ENCODE measurements at places on chromosomes 7 and 10.

DNA sequence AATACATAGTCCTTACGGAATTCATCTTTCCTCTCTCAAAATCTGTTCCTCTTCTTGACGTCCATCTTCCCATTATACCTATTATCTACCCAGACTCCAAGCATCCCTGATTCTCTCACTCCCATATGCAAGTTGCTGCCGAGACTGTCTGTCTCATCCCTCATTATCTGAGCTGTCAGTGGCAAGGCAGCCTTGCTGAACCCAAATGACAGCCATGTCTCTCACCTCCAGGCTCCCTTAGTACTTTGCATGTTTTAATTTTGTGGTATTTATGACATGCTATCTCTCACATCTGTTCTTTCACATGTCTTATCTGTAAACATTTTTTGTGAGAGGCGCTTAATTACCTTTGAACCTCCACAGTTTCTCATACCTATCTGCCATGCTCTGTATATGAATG, 54.4 kb upstream of the IFRD1 start:
- DNase-seq: no peak

DNA sequence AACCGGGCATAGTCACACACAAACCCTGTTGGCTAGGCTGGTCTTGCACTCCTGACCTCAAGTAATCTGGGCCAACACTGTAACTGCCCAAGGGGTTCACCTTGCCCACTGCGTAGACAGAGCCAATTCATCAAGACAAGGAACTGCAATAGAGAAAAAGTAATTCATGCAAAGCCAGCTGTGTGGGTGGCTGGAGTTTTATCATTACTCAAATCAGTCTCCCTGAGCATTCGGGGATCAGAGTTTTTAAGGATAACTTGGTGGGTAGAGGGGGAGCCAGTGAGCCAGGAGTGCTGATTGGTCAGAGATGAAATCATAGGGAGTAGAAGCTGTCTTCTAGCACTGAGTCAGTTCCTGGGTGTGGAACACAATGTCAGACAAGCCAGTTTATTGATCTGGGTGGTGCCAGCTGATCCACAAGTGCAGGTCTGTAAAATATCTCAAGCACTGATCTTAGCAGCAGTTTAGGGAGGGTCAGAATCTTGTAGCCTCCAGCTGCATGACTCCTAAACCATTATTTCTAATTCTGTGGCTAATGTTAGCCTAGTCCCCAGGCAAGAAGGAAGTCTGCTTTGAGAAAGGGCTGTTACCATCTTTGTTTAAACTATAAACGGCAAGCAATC, 15.6 kb upstream of the FXYD4 start:
- no peak for DNase-seq

DNA sequence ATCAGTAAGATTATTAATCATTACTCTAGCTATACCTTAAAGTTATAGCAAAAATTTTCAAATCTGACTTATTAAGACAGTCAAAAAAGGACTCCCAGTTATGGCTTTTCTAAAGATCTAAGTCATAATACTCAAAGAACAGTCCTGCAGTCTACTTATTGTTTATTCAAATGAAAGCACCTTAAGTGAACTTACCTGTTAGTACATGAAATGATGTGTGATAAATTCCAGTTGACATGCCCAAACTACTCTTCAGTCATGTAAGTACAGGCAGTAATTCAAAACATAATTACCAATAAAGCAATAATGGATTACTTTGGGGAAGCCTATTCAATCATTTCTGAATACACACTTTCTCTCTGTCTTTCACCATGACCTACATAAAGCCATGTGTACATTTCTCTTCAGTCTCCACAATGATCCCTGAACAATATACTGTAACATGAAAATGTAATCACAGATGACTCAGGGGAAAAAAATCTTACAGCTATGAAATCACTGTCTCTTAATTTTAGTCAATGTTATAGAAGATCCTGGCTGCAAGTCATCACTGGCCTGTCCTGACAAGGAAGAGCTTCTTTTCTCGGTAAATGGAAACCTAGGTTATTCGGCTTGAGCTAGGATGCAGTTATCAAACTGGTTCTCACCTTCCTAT, 420.7 kb upstream of the LRRTM3 start:
- DNase-seq: no peak

DNA sequence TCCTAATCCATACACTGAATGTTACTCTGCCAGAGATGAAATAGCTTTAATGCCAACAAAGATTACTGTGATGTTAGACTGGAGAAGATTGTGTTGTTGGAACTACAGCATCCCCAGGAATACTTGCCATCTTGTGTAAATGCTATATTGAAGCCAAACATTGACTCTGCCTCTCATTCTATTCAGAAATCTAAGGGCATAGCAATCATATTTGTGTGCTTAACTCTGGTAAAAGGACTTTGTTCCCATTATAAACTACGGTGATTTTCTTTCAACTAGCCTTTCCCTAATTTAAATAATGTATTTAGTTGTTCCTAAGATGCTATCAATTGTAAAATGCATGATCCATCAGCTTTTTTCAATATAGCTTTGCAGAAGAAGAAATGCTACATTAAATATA, 498.4 kb upstream of the LRRN3 start:
- DNase-seq: no peak

- DNase-seq: no peak
Observed at GRCh38 chr7:75734586-75735458, 3.9 kb downstream of the HIP1 start.

DNA sequence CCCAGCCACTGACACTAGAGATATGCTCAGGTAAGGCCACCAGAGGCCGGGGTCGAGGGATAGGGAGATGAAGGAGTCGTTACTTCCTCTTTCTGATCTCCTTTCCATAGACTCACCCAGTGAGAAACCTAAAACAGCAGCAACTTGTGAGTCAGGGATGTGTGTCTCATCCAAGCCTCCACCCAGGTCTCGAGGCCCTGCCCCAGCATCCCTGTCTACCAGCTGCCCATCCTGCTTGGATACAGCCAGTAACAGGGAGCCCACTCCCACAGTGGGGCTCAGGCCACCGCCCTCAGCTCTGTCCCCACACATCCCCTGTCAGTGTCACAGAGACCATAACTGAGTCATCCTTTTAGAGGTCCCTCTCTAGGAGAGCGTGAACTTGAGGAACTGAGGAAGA, 49.6 kb upstream of the CHST15 start:
- no peak for DNase-seq

DNA sequence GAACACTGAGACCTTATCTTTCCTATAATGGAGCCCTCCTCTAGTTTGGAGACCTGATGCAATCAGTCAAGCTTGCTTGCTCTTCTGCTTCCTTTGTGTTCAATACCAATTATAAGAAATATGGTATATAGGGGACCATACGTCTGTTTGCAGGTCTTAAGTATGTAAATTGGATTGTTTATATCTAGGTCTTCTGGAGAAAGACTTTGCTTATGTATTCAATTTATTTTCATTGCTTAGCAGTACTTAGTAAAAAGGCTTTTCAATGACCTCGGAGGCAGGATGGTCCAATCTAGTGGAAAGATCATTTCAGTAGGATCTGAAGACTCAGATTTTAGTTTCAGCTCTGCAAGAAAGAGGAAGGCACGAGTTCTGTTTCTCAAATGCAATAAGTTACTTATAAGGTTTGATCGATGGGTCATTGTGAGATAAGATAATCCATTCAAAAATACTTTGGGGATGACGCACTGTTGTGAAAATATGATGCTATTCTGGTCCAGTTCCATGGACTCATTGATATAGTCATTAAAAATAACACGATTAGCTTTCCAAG, 571.6 kb downstream of the SH2D4B start:
- no peak for DNase-seq

DNA sequence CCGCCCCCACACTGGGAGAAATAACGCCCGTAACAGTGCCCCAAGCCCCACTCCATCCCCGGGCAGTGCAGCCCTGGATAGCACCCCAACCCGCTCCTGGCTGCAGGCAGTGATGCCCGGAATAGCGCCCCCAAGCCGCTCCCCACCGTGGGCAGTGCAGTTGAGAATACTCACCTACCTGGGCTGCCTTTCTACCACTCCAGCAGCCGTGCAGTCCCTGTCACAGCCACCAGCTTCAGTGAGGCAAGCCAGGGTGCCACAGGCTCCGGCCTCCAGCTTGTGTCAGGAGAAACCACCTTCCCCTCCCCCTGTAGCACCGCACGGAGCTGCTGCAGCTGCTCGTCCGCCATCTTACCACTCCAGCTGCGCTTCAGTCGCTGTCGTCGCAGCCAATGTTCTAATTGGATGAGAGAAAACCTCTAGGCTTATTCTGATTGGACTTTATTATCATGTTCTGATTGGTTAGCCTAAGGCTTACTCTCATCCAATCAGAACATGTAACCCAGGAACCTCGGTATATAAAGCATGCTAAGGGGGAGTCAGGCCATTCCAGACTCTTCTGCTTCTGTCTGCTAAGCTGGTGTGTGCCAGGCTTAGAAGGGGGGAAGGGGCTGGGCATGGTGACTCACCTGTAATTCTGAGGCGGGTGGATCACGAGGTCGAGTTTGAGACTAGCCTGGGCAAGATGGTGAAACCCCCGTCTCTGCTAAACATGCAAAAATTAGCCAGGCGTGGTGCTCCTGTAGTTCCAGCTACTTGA, 53.2 kb upstream of the ZNF33B start:
- DNase-seq: peak; percentile 53

DNA sequence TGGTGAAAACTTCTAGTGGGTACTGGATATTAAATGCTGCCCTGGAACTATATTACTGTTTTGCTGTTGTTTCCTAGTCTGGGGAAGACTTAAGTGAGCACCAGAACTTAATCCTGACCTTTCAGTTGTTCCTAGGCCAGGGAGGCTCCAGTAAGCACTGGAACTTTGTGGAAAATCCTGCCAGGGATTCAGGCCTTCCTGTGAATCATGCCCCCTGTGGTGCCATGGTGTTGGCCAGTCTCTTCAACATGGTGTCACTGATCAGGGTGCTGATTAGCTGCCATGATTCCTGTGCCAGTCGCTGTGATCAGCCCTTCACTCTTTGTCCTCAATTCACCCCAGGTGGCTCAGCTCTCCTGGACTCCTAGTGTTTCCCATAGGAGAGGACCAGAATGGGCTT, 8.5 kb upstream of the AOAH start:
- DNase-seq: no peak

DNA sequence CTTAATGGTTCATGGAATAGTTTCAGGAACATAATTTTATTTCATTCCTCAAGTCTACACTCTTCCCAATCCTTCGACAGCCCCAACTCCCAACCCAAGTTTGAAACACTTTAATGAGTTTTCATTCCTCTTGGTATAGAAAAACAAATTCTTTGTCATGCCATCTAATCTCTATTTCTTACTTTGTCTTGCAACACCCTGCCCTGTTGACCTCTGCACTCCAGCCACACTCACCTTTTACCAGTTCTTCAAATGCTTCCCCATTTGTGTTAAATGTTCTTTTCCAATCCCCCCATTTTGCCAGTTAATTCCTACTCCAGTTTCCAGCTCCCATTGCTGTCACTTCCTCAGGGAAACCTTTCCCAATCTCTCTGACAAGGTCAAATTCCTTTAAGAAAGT, 21.9 kb downstream of the ASAH2 start:
- DNase-seq: no peak

GRCh38 chr10:992871-993270, 4.6 kb downstream of the GTPBP4 start:
- DNase-seq: no peak

DNA sequence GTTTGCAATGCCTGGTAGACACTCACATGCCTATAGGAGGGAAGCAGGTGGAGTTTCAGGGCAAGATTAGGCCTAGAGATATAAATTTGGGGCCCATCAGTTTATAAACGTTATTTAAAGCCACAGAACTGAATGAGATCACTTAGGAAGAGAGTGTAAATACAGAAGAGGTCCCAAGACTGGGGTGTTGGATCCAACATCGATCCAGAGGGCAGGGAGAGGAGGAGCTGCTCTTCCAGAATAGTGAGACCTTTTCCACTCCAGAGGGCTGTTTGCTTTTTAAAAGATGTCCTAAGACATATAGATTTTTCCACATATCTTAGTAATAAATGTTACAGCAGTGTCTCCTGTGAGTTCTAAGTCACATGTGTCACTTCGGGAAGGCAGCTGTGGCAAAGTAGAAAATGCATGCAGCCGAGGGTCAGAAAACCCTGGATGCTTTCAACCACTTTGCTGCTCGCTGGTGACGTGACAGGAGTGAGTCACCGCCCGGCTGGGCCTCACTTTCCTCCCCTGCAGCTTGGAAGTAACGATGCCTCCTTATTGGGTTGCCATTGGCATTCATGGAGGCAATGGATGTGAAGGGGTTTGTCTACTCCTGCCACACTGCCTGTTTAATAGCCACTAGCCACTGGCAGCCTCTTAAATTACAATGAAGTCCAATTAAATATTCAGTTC, 95.4 kb downstream of the TRIL start:
- no peak for DNase-seq

- DNase-seq: no peak
Observed at GRCh38 chr10:59779756-59780533, 26.7 kb upstream of the MRLN start.

GRCh38 chr10:90218846-90219245, 517.5 kb downstream of the KIF20B start:
- DNase-seq: no peak

DNA sequence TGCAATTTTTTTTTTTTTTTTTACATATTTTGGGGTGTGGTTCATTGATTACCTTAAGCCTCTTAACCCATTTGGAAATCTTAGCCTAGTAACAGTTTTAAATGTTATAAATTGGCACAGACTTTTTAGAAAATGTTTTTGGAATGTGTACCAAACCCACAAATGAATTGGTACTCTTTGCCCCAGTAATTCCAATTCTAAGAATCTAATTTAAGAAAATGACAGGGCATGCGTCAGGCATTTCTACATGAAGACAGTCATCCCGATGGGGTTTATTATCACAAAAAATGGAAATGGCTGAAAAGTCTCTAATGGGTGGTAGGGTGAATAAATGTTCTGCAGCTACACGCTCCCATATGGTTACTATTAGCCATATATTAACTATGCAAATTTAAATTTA, 54.9 kb downstream of the ITIH5 start:
- DNase-seq: no peak

DNA sequence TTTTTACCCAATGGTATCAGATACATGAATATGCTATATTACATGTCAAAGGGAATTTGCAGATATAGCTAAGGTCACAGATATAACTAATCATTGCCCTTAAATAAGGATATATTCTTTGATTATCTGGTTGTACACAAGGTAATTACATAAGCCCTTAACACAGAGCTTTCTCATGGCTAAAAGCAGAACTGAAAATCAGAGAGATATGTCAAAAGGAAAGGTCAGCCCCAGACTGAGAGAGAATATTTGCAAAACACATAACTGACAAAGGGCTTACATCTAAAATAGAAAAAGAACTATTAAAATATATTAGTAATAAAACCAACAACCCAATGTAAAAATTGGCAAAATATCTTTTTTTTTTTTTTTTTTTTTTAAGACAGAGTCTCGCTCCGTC, 1029.5 kb upstream of the LRRN3 start:
- no peak for DNase-seq

DNA sequence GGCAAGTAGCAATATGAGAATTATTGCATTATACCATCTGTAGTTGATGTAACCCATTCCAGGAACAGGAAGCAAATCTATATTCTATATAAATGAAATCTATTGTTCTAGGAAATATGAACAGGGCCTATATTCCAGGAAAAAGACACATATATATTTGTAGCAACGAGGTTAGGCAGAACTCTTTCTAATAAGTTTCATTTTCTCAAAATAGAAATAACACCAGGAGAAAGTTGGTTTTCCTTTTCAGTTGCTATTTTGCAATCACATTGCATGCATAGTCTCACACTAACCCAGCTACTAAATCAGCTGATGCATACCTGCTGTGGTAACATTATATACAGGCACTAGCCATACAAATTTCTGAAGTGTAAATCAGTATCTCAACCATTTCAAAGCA, 6.2 kb upstream of the IFIT2 start:
- DNase-seq: no peak

- DNase-seq: no peak
Observed at GRCh38 chr10:133459454-133460207, 5.9 kb downstream of the SCART1 start.

GRCh38 chr7:37365405-37365804, 83.3 kb downstream of the ELMO1 start:
- DNase-seq: no peak
